ENCODE measurements at places on chromosomes 13 and 19. TPM values are rescaled to one million over a fixed set of nuclear protein-coding genes. Genes with fewer than 3 reads are reported as not detected.

- peak; percentile 41 for DNase-seq
These were observed 46.4 kb upstream of the ZNF536 start for GRCh38 chr19:30325676-30326392.

GRCh38 chr19:7928741-7929701 is 3.1 kb upstream of the CTXN1 start:
- peak; percentile 55 for DNase-seq

DNA sequence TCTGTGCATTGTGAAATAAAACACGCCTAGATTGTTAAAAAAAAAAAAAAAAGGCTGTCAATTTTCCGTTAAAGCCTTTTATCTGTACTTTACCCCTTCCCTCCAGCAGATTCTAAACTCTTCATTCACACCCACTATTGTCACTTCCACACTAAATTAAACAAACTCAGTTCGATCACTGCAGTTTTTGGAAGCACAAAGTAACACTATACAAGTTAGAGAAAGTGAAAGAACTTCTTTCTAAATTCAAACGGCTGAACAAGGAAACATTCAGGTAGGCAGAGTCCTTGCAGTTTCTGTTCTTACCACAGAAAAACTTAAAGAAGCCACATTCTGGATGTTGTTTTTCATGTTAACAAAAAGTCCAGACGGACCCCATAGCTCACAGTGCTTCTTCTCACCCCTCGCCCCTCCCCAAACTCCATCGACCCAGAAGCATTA is 27.5 kb upstream of the UBE2L5 start:
- no peak for DNase-seq

DNA sequence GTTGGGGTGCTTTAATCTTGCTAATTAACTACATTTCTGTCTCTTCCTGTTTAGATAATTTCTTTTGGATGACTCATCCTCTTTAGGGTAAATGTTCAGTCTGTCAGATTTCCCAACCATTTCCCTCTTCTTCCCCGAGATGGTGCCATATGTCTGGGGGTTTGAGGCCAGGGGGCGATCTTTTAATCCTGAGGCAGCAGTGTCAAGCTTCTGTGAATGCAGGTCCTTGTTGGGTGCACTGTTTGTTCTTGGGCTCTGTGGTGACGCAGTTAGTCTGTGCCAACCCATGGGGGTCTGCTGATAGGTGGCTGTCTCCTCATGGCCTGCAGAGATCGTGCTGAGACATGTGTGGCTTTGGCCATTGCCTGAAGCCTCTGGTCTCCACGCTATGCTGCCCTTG is 420.4 kb downstream of the NDFIP2 start:
- DNase-seq = no peak

VSTM1 gene
- polyA plus RNA-seq = 1.1 TPM
